ENCODE measurements at places on chromosomes 7 and 10.

- no peak for DNase-seq
These were observed 312.6 kb downstream of the IPMK start for GRCh38 chr10:57955076-57955475.

DNA sequence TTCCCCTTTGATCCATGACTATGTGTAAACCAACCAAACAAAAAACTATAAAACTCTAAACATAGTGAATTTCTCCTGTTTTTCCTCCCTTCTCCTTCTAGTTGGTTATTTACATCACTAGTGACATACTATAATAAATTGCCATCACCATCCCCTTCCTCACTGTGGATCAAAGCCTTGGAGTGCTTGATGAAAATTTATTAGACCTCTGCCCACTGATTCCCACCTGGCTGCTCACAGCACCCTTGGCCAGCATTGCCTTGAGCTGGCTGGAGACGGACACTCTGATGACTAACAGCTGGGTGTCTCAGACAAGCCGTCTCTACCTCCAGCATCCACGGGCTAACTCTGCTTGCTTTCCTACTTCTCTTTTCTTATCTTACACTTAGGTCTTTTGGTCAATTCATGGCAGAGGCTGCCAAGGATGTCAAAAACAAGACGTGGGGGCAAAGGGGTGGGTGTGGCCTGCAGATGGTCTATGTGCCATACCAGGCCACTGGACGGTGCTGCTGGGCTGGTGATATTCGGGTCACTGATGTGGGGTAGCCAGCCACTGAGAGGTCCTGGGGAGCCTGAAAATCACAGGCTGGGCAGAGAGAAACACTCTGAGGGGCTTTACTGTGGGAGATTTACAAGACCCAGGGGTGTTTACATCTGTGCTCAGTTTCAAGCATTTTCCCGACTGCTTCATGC lies 207.8 kb downstream of the TAX1BP1 start:
- DNase-seq, result no peak

- no peak for DNase-seq
These were observed 639.7 kb upstream of the AUTS2 start for GRCh38 chr7:68958571-68958970.

DNA sequence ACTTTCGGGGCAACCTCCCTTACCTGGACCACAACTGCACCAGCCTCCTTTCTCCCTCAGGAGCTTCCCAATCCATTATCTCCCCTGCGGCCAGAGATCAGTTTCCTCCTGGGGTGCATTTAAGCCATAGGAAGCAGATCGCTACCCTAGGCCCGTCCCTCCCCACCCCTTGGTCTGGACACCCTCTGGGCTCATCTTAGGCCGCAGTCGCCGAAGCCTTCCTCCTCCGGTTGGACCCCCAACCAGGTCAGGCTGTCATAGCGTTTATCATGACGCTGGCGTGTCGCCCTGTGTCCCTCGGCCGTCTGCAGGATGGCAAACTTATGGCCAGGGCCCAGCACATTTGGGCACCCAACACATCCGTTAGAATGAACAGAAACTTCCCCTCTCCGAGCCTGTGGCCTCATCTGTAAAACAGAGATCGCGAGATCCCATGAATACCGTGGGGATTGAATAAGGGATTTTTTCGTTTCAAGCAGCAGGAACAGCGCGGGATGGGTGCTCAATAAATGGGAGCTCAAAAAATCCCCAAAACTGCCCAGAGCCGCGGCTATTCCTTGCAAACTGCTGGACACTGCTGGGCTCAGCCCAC lies 669 bp upstream of the AP5Z1 start:
- no peak for DNase-seq

- no peak for DNase-seq
These were observed 64.4 kb downstream of the ITGB8 start for GRCh38 chr7:20395104-20395503.

GRCh38 chr10:89692416-89692815 lies 9.0 kb upstream of the KIF20B start:
- no peak for DNase-seq

DNA sequence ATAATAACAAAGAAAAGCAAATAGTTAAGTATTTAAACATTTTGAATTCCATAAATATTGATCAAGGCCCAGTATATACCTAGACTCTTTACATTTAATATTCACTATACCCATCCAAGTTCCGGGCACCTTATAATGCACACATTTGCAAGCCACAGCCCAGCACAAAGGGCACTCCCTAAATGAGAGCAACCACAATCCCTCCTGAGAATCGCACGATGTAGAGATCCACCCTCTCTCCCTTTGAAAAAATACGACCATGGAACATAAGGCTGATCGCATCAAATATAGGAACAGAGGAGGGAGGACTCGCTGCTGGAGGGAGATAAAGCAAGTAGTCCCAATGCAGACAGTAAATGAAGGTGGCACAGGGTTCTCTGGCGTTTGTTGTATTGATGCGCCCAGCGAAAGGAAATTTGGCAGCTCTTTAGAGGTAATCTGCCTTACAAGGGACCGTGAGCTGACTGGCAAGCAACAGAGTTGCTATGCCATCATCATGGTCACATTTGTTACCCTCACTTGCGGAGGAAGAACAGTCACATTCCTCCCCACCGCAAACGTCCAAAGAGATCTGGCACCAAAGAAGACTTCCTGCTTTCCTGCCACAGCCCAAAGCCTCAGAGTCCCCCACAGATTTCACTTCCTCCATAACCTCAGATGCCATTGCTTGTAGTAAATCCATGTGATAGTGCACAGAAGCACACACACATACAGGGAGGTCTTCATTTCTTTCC lies 16.1 kb upstream of the TAS2R40 start:
- DNase-seq, result no peak

DNA sequence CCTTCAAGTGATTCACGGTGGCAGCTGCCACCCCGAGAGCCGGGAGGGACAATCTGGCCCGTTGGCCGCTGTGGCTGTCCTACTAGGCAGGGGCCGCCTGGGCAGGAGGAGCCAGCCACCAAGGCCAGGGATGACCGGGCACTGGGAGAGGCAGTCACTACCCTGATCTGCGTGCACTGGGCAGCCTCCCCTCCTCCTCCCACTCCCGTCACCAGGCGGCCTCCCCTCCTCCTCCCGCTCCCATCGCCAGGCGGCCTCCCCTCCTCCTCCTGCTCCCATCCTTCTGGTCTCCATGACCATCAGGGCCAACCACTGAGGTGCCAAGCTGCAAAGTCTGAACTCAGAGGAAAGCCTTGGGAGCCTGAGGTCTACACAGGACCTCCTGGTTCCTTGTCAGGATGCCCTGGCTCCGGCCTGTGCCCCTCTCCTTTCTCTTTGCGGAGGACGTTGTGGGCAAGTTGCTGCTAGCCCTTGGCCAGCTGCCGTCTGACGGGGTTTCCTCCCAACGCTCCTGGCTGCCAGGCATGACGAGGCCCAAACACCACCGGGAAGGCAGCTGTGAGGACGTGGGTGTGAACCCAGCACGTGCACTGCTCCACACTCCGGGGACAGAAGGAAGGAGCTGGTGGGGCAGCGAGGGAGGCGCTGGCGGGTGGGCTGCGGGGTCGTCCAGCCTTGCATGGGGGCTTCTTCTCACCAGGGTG lies 131.1 kb downstream of the WDR37 start:
- no peak for DNase-seq

- no peak for DNase-seq
These were observed 52.0 kb upstream of the SMNDC1 start for GRCh38 chr10:110356628-110357245.

DNA sequence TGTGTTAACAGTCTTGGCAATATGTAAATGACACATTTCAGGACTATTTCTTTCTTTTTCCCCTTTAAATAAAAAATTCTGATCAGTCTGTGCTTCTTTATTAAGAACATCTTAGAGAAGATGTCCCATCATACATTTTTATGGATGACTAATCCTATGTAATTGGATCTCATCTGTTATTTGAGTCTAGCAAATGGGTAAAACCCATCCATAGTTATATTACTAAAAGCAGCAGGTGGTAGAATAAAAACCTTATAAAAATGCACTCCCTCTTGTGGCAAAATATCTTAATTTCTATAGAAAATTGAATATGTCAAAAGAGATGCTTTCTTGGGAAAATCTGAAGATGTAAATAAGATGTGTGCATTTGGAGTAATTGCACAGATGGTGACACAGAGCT lies 35.3 kb downstream of the TRRAP start:
- DNase-seq, result no peak

DNA sequence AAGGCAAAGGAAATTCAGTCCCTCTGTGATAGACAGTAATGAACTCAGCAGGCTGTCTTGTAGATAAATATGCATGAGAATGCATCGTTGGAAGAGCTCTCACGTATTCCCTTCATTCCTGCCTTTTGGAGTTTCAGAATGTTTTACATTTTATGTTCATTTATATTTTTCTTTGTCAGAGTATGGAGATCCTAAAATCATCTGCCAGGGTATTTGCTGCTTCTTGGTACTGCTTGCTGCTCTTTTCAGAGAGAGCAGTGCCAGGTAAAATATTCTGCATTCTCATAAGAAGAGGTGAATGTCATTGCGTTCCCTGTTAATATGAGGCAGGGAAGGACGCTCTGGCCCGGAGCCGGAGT lies 290.2 kb downstream of the CCDC3 start:
- no peak for DNase-seq

- DNase-seq, result no peak
These were observed 509.0 kb upstream of the GALNT17 start for GRCh38 chr7:70622936-70623335.

DNA sequence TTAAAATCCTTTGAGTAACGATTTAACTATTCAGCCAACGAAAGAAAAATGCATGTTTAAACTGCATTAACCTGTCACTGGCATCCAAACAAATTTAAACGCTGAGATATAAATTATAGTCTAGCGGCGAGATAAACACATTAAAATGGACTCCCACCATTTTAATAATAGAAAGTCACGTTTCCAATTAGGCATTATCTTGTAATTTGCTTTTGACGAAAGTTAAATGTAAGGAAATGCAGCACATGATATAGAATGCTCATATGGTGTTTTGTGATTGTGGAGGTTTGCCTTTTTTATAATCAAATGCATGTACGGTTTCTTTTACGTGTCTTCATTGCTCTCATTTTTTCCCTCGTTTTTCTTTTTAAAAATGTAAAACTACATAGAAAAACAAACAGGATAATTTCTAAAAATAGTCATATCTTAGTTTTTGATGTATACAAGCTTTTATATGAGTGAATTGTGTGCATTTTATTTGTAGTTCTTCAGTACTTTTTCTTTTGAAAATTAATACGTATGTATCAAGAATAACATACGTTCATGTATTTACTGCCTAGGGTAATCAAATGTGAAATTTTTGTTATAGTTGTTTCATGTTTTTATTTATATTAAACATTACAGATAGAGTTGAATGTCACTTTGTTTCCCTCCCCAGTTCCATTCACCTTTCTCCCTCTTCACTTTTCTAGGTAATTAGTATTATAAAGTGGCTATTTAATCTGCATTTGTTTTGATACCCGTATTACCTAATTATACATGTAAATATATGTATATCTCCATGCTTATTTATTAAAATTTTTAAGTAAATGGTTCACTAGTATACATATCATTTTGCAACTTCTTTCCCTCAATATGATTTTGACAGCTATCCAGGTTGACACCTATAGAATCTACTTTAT lies 1.1 kb upstream of the KLF14 start:
- DNase-seq, result no peak

GRCh38 chr7:73851410-73852338 lies 9.3 kb upstream of the TMEM270 start:
- DNase-seq, result no peak

DNA sequence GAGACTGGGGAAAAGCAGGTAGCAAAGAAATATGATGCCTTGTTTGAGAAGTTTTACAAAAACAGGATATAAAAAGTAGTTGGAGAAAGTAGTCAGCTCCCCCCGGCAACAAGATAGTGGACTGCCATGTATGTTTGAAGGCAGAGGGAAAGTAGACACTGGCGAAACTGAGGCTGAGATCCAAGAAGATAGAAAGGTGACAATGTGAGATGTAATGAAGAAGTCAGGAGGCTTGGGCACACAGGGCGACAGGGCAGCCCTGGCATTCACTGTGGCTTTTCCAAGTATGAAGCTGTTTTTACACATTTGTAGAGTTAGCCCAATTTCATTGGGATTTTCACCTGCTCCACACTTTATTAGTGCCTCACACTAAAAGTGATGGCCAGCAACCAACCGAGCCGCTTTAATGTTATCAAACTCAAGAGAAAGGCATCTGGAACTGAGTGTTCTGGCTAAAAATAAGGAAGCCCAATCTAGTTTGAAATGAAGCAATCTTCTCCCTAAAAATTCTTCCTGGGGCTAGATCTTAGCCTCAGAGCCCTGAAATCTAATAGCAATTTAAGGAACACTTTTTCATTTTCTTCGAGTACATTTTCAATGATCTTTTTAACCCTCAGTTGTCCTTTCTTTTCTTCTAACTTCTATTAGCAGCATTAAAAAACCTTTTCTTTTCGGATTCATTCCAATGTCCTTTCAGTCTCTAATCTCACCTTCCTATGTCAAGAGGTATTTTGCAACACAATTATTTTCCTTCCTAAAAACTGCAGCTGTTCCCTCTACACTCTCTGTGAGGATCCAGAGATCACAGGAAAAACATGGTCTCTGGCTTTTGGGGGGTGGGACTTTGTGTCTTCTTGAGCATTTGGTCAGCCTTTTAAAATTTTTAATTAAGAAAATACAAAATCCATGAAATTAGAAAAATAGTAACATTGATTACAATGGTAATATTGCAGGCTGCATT lies 108.0 kb downstream of the RNLS start:
- DNase-seq, result no peak

GRCh38 chr10:132806110-132806509 lies 20.2 kb upstream of the NKX6-2 start:
- no peak for DNase-seq

GRCh38 chr7:36207451-36208291 lies 54.6 kb downstream of the EEPD1 start:
- DNase-seq, result no peak

DNA sequence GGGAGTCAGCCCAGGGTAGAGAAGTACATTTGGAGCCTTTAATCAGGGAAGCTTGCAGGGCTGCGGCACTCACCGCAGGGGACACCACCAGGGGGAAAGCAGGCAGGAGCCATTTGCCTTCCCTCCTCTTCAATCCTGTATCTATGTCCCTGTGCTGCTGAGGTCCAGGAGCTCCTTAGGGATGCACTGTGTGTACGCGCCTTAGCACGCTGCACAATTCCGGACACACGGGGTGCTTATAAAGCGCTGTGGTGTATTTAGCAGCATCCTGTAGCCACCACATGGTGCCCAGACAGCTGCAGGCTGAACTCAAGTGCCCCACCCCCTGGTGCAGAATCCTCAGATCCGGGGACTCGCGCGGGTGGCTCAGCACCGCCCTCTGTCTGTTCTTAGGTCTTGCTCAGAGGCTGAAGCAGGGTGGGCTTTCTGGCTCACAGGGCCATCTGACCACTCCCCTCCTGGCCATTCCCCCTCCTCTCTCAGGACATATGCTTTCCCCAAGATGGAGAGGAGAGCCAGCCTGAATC lies 421.4 kb downstream of the SDK1 start:
- no peak for DNase-seq

- DNase-seq, result no peak
These were observed 330.0 kb downstream of the BBS9 start for GRCh38 chr7:33459340-33459751.

DNA sequence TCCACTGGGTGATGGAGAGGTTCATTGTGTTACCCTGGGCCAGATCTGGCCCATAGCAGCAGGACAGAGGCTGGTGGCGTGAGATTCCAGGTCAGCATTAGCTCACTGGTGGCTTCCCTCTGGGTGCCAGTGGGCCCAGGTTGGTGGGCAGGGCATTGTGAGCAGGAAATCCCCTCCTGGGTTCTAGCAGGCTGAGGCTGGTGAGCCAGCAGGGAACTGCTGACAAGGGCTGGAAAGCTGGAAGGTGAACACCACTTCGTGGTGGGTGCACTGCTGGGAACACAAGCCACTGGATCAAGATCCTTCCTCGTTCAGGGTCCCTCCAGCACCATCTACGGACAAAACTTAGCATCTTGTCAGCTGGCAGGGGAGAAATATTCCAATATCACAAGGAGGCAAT lies 259.2 kb upstream of the FZD1 start:
- DNase-seq, result no peak

Measured in stimulated activated CD8-positive, alpha-beta memory T cell treated with anti-CD3 and anti-CD28 coated beads, Interleukin-7, amount 100 ng/mL, for 1 hour (primary cell).